Endodermal cell (in vitro differentiated cells): ENCODE measurements at places on chromosomes 7 and 10.

DNA sequence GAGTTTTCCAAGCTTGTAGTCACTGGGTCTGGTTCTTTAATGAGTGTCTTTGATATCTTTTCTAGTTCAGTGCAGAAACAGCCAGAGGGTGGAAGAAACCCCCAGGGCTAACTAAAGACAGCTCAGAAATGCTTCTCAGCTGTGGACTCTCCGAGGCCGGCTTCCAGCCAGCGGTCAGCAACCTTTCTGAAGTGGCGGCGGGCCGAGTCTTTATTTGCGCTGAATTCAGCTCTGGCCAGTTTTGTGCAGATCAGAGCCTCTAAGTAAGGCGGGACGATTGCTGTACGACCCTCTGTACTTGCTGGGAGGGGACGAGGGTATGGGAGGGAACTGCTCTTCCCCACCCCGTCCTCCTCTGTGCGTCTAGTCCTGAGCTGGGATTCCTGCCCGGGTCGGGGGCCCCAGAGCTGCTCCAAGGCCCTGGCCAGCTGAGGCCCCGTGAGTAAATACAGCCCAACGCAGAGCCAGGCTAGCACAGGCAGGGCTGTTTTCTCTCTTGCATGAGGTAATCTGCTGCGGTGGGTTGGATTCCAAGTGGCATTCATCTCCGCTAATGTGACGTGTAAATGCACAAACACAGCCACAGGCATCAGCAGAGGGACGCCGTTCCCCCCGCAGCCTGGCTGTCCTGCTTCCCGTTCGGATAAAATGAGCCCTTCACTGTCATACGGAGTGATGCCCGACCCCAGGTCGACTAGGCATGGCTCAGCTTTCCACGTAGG lies 159.8 kb downstream of the PIP4K2A start:
- no peak for DNase-seq

DNA sequence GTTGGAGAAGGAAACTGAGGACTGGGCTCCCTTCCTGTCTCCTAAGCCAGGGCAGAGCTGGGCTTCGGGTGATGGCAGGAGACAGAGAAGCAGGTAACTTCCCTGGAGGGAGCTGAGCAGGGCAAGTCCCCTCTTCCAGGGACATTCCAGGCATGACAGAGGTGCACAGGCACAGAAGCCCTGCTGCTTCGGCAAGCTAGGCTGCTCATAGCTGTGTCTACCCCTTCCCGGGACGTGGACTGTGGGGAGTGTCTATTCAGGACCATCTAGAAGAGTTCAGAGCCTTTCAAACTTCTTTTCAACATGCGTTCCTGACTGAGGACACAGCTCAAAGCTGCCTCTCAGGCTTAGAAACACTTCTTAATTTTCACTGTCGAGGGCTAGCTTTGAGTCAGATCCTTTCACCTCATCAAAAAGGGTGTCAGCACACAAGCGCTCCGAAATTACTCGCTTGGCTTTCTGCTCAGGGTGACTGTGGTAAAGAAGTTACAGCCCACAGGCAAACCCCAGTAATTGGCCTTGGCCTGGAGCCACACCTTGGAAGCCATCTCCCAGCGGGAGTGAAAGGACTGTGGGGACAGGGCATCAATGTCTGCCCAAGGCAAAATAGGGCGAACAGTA lies 63.7 kb upstream of the STEAP1B start:
- DNase-seq: peak; percentile 79

DNA sequence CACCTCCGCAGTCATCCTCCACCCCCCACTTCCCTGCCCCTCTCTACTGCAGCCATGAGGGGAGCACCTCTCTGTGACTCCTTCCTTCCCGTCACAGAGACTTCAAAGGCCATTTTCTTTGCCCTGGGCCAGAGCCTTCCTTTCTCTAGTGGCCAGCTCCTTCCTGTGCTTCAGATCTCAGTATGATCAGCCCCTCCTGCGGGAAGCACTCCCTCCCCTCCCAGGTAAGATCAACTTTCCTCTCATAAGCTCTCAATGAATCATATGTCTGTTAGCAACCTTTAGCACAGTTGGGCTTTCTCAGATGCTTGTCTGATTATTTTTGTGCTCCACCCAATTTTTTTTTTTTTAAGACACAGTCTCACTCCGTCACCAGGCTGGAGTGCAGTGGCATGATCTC lies 241.0 kb upstream of the PRSS1 start:
- no peak for DNase-seq

- DNase-seq: no peak
These were observed 515.7 kb downstream of the TCERG1L start for GRCh38 chr10:130795819-130796218.

- DNase-seq: no peak
These were observed 22.7 kb downstream of the GARS1 start for GRCh38 chr7:30617359-30617758.

DNA sequence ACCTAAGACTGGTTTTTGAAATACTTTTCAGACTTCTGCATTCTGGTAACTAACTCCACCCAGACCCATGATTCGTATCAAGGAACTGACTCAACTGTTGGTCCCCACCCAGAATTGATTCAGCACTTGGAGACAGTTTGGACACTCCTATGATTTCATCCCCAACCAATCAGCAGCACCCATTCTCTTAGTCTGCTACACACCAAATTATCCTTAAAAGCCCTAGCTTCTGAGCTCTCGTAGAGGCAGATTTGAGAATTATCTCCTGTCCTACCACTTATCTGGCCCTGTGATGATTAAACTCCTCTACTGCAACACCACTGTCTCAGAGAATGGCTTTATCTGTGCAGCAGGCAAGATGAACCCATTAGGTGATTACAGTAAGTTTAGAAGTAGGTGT lies 7.7 kb upstream of the GSTO1 start:
- no peak for DNase-seq

- DNase-seq: peak; percentile 81
These were observed 1.6 kb downstream of the GLUD1 start for GRCh38 chr10:87092861-87093631.

- no peak for DNase-seq
These were observed 29.5 kb upstream of the LRRC17 start for GRCh38 chr7:102883098-102883860.

DNA sequence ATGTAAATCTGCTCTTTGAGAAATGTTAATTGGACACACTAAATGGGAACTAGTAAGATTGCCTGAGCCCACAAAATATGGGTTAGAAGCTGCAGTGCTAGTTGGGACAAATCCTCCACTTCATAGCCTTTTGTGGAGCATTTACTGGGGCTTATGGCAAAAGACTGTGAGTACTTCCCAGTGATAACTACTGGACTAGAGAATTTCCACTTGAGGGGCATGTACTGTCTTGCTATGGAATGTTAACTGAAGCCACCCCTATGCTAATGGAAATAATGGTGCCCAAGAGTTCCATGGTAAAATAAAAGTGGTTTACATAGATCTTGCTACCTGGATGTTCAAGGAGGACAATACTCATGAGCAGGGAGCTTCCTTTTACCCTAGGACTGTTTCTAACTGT lies 29.3 kb downstream of the AVL9 start:
- DNase-seq: no peak

DNA sequence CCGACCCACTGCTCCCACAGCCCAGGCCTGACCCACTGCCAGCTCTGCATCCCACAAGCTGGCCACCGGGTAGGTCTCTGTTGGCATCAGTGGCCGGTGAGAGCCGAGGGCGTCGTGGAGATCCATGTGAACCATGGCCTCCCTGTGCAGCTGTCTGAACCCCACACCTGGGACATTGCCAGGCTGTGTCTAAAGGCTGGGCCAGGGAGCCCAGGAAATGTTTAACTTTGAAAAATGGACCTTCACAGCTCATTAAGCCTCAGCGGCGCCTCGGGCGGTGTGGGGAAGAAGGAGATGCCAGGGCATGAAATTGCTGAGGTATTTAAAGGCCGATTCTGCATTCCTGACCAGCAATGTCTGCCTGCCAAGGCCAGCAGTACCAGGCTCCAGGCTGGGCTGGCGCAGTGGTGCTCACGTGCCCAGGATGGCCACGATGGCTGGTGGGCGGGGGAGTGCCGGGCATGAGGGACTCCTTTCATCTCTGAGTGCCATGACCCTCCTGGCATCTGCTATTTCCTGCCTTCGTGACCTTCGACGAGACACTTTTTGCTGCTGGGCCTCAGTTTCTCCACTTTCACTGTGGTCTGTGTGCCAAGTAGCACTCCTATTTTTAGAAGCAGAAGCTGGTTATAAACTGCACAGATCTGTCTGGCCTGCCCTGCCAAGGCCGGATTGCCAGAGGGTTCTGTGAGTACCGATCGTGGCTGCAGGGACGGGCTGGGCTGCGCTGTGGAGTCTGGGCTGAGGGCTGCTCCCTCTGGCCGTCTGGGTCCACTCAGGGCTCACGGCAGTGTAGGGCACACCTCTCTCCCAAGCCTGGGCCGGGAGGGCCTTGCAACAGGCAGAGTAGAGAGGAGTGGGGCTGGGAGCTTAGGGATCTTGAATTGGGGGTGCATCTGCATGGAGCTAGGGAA lies 21.8 kb downstream of the ELFN1 start:
- peak; percentile 38 for DNase-seq
